Type B pancreatic cell (in vitro differentiated cells): ENCODE measurements at places on chromosomes 6 and 20. TPM values are rescaled to one million over a fixed set of nuclear protein-coding genes. Genes with fewer than 3 reads are reported as not detected.

Gene WFDC2
- 64.4 and 98.9 TPM in 2 replicates for total RNA-seq

Gene HLA-DRB5
- 9.2 and 22.1 TPM in 2 replicates for total RNA-seq

Gene SLC35D3
- 0.41 and 0.50 TPM in 2 replicates for total RNA-seq

Gene UNC5CL
- total RNA-seq, result 3.1 and 5.1 TPM in 2 replicates

Gene TMEM217
- total RNA-seq, result 1.1 and 1.3 TPM in 2 replicates

Gene RIN2
- 44.8 and 46.8 TPM in 2 replicates for total RNA-seq

Gene BANF2
- total RNA-seq, result not detected in 2 replicates

Gene SLC26A8
- total RNA-seq, result 0.19 TPM in 1 of 2 replicates, not detected in the other

GRCh38 chr20:39795401-39796272 is 833.5 kb downstream of the DHX35 start:
- no peak for DNase-seq

DNA sequence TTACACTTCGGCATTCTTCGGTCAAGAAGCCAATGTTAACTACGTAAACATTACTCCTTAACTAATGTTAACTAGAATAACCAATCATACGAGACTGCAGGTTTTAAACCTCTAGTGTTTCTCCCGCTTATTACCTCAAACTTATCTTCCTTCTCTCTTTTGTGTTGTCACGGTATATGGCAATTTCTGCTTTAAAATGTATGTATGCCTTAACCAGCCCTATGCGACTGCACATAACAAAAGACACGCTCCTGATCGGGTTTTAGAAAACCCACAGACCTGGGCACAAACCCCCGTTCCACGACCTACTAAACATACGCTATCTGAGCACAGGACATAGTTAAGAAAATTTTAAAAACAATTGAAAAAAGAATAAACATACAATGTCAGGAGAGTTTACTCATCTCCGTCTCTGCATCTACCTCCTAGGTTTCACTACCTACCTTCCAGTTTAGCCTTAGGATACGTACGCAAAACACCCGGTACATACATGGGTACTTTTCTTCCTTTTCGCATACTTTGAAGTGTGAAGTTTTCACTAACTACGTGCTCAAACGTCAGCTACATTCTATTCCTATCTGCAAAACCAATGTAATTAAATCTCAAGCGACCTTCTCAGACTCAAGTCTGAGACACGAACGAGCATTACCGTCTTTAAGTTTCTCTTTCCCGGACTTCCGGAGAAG is 1.1 kb downstream of the CD164 start:
- DNase-seq, result no peak

DNA sequence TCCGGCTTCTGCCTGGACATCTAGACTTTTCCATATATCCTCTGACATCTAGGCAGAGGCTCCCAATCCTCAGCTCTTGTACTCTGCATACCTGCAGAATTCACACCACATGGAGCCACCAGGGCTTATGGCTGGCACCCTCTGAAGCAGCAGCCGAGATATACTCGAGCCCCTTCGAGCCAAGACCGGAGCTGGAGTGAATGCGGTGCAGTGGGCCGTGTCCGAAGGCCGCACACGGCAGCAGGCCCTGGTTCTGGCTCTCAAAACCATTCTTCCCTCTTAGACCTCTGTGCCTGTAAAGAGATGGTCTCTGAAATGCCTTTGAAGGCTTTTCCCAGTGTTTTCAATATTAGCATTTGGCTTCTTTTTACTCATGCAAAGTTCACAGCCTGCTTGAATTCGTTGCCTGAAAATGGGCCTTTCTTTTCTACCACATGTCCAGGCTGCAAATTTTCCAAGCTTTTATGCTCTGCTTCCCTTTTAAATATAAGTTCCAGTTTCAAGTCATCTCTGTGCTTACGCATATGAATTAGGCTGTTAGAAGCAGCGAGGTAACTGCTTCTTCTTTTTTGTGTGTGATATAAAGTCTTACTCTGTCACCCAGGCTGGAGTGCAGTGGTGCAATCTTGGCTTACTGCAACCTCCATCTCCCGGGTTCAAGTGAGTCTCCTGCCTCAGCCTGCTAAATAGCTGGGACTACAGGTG is 3.8 kb upstream of the SIRPB1 start:
- DNase-seq, result no peak

- no peak for DNase-seq
Observed at GRCh38 chr6:33375143-33375671, 16.4 kb upstream of the KIFC1 start.

- no peak for DNase-seq
Observed at GRCh38 chr20:16747291-16747811, 807 bp upstream of the OTOR start.

GRCh38 chr20:20427227-20427864 is 59.4 kb downstream of the INSM1 start:
- DNase-seq, result no peak

DNA sequence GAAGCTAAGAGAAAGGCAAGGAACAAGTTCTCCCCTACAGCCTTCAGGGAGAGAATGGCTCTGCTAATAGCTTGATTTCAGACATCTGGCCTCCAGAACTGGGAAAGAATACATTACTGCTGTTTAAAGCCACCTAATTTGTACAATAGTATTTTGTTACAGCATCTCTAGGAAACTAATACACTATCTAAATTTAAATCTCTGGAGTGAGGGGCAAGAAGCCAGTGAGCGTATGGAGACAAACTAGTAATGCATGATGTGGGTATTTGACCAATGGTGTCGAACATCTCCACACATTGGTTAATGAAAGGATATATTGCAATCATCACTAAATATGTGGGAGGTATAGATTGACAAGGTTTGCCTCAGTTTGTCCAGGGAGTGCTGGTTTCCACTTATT is 451.5 kb downstream of the EPM2A start:
- DNase-seq, result no peak
